ENCODE measurements at places on chromosomes 12 and 14.

DNA sequence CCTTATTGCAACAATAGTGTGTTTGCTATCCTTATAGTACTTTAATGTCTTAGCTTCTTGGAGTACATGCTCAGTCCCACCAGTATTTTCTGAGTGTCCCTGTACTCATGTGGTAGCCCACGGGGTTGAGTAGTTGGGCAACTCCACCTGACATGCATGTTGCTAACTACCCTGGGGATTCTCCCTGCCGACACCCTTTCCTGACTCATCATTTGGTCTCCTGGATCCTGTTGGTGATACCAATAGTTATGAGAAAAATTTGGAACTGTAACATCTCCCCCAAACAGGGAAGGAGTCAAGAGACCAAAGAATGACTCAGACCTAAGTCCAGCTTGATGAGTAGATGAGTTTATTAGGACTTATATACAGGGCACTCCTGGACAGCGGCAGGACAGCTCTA is 101.6 kb downstream of the BRMS1L start:
- DNase-seq: no peak

- DNase-seq: no peak
Observed at GRCh38 chr12:26717757-26718156, 115.2 kb downstream of the ITPR2 start.

- no peak for DNase-seq
Observed at GRCh38 chr14:80381807-80382363, 170.6 kb upstream of the DIO2 start.

DNA sequence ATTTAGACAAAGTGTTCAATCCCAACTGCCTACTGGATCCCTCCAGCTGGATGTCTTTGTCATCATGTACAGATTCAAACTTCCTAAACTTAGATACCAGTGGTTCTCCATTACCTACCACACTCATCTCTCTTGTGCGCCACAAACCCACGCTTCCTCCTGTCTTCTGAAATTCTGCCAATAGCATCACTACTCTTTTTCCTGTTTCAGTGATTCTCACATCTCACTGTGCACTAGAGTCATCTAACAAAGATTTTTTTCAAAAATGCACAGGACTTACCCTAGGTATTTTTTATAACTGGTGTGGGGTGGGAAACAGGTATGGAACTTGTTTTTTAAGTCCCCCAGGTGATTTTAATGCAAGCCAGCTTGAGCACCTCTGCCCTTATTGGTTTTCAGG is 5.9 kb downstream of the PSMB5 start:
- no peak for DNase-seq

GRCh38 chr14:51070726-51071125 is 24.2 kb downstream of the TRIM9 start:
- no peak for DNase-seq

- no peak for DNase-seq
Observed at GRCh38 chr12:132620113-132620898, 1.7 kb downstream of the P2RX2 start.

DNA sequence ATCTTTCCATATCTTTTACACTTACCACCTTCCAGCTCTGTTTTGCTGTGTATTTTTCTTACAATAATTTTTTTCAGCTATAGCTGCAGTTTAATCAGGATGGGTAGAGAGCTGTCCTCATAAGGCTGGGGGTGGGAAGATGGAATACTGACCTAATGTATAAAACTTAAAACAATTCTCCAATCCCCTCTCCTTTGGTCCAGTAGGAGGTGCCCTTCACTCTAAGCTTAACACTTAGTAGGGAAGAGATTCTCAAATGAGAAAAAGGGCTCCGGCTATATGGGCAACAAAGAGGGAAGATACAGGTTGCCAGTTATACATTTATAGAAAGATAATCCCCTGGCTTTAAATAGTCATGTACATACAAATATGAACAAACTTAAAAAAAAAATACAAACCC is 2.8 kb downstream of the ORMDL2 start:
- no peak for DNase-seq

- DNase-seq: no peak
Observed at GRCh38 chr14:23430723-23431085, 4.8 kb downstream of the MYH7 start.

DNA sequence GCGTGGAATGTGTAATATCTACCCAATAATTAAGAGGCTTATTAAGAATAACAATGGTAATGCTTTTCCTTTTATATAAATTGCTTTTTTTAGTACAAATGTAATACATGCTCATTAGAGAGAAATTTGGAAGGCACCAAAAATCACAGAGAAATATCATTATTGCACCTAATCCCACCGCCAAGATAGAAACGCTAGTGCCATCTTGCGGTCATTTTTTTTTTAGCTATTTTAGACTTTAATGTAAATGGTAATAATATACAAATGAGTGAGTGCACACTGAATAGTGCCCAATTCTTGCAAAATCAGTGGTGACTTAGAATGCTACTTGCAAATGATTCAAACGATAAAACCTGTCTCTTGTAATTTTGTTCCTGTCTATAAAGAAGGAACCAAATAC is 576.8 kb upstream of the TMEM132C start:
- no peak for DNase-seq

DNA sequence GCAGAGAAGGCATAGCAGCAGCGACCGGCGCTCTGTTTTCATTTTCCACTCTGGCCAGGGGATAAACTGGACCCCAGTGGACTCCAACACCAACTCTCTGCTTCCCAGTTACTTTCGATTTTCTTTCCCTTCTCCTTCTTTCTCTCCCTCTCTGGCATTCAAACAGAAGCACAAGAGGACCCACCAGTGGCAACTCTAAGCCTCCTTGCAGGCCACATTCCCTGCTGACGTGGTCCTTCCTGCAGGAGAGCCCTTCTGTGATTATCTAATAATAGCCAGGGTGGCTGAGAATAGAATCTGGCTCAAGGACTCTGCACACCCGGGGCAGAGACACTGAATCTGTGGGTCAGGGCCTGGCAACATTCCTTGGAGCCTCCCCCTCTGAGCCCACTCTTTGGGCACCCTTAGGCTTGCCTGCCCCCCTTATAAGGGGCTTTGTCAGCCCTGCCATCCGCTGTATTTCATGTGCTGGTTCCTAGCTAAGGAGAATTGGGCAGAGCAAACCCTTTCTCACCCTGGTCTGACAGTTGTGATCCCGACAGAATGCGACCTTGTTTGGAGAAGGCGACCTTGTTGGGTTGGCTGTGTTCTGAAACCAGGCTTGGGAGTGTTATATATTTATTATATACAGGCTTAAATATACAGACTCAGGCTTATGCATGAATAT is 8.2 kb upstream of the HOXC6 start:
- DNase-seq: no peak

GRCh38 chr12:26691234-26691970 is 141.6 kb downstream of the ITPR2 start:
- DNase-seq: peak; percentile 90

DNA sequence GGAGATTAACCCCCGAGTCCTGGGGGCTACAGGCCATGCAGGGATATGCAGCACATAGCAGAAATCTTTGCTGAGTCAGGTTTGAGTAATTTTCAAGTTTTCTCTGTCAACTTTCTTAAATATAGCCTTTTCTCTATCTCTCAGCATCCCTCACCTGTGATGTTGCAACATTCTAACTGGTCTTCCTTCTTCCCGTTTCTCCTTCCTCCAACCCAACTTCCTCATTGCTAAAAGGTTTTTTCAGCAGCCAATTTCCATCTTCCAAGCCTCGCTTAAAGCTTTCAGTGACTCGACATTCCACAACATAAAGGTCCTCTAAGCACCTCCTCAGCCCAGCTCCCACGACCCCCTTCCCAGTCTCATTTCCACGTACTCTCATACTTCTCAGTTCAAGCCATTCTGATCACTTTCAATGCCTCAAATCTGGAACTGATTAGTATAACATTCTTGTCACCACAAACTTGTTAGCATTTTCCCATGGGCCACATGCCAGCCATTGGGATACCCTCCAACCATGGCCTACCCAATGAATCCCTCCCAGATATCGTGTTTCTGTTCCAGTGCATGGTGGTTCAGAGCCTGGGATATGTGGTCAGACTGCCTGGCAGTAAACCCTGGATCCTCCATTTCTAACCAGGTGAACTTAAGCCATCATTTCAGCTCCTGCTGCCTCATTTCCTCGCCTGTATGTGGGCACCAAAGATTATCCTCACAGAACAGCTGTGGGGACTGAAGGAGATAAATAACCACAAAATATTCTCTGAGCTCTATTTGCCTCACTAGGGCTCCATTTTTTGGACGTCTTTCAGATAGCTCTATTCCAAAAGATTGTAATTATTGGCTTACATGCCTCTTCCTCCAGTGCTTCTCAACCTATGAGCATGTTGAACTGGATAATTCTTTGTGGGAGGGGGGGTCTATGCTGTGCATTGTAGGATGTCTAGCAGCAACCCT is 65.8 kb downstream of the KCNK10 start:
- DNase-seq: no peak

- no peak for DNase-seq
Observed at GRCh38 chr12:31017535-31017934, 56.1 kb upstream of the DDX11 start.

DNA sequence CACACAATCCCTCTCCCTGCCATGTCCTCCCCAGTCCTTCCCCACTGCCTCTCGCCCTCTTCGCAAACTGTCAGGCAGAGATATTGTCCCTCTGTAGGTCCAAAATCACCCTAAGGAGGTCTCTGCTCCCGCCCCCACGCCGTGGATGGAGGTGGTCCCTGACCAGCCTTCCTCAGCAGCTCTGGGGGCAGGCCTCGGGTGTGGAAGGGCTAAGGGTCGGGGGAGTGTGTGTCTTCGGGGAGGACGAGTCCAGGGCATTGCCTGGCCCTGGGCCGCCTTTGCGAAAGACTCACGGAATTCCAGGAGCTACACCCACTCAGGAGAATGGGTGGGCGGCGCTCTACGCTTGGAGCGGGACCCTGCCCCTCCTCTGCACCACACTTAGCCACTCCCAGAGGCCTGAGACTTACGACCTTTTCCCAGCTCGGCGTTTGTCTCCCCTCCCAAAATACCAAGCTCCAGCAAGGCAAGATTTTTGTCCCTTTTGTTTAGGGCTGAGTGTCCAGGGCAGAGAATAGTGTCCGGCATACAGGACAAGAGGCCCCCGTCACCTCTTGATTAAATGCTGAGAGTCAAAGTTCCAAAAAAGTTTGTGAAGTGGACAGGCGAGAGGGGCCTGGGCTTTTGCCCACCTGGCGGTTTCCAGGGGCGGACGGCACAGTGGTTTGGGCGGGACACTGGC is 881 bp downstream of the PYGL start:
- DNase-seq: no peak

DNA sequence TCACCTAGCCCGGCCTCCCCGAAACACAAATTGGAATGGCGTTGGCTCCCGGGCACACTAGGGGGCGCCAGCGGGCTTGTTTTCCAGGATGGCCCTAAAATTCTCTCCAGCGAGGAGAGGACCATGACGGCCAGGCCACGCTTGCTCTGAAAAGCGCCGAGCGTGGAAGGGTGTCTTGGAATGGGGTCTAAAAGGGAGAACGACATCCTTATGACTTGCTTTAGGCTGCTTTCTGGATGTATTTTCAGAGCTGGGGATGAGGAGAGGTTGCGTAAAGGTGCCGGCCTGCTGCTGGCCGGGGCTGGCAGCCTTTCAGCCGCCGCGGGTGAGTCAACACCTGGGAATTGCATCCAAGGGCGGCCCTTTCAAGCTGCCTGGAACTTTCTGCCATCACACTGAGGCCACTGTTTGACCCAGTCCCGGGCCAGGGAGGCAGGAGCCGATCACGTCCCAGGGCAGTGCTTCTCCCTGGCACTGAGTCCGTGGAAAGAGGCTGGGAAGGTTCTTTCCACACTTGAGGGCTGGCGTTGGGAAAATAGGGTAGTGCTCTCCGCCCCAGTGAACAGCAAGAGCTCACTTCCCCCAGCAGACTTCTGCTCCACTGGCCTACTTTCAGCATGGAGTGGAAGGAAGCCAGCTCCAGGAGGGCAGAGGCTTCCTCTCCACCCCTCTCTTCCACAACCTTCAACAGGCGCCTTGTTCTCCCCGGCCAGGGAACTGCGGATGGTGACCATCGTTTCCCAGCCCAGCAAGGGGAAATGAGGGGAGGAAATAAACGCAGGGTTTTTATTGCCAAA is 216.2 kb downstream of the TTC8 start:
- peak; percentile 47 for DNase-seq

DNA sequence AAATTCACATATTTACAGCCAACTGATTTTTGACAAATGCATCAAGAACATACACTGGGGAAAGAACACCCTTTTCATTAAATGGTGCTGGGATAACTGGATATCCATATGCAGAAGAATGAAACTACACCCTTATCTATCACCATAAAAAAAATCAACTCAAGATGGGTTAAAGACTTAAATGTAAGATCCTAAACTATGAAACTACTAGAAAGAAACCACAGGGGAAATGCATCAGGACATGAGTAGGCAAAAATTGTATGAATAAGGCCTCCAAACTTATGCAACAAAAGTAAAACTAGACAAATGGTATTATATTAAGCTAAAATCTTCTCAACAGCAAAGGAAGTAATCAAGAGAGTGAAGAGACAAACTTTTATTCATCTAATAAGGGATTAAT is 242.6 kb downstream of the CPNE8 start:
- DNase-seq: no peak

- DNase-seq: no peak
Observed at GRCh38 chr14:105285174-105285573, 15.6 kb downstream of the BRF1 start.

DNA sequence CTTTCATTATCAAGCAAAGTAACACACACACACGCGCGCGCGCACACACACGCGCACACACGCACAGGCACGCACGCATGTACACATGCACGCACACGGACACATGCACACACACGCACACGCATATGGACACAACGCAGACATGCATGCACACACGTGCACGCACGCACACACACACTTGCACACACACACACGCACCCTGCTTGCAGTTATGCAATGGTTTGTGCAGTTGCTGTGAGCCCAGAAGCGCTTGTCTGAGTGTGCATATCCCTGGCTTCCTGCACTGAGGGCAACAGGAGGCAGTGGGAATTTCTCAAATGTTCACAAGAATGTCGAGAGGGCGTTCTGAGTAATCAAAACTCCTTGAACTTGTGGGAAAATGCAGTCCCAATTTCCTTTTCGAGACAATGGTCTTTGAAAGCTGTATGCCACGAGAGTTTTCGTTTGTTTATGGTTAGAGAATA is 41.6 kb downstream of the NFKBIA start:
- no peak for DNase-seq

DNA sequence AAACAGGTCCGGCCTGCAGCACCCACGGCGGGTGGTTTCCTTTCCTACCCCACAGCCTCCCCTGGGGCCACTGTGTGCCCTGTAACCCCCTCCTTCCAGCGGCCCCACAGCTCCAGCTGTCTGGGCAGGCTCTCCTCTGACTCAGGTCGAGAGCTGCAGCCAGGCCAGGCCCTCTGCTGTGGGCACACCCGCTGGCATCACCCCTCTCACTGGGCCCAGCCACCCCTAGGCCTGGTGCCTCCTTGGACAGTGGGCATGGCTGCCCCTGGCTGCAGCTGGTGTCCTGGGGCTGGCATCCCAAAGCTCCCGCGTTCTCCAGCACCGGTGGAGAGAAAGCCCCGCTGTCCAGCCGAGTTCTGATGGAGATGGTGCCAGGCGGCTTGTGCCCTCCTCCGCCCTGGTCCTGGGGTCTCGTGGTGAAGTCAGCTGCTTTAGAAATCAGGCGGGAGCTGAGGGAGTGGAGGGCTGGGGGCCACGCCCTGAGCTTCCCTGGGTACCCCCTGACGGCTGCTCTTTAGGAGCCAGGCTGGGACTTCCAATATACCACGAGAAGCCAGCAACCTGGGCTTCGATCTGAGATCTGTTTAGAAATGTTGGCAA is 114.9 kb downstream of the KIF26A start:
- no peak for DNase-seq

Data from BJ (cell line).